ENCODE measurements at places on chromosomes 1 and 21.

- no peak for DNase-seq
These were observed 231 bp upstream of the RPS6KA1 start for GRCh38 chr1:26529405-26529654.

- no peak for DNase-seq
These were observed 65.4 kb downstream of the SLC35A3 start for GRCh38 chr1:100035214-100035613.

- DNase-seq = no peak
These were observed 8.8 kb upstream of the FAM20B start for GRCh38 chr1:179016706-179017382.

DNA sequence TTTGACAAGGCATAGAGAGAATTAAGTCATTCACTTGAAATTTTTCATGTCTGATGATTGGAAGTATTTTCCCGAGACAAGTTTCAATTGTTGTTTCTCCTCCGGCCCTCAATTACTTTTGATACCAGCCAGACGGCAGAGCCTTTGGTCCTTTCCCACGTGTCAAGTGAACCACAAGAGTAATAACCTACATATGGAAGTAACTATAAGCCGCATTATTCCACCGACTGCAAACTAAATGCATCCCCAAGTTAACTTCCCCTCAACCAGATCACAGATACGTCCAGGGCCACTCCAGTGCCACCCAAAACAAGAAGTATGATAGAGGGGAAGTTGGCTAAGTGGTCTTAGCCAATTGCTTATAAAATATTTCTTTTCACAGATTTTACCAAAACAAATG, 20.2 kb downstream of the COLGALT2 start:
- DNase-seq = no peak

DNA sequence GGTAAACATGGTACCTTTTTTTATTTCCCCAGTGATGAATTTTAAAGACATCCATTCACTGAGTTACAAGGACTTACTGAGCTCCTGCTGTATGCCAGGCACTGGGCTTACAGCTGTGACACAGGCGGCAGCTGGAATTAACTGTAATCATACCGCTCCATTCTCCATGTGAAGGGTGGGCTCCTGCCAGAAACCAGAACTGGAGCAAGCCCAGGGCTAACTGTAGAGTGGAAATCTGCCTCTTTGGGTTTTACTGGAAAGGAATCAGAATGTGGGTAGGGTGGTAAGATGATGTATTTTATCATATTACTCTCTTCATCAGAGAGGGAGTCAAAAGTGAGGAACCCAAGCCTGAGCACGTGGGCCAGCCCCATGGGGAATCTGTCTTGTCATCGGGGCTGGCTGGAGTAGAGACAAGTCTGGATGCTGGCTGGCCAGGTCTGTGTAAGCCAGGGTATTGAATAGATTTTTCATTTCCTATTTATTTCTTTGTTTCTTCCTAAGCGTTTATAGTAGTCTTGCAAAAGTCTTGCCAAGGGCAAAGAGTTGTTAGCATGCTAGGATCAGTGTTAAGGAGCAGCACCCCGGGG, 21.5 kb downstream of the FGGY start:
- no peak for DNase-seq

- no peak for DNase-seq
These were observed 40.0 kb upstream of the PWP2 start for GRCh38 chr21:44067011-44067839.

All from activated T-cell treated with anti-CD3 and anti-CD28 coated beads for 48 hours (primary cell).